ENCODE measurements at places on chromosomes 2 and 18.

DNA sequence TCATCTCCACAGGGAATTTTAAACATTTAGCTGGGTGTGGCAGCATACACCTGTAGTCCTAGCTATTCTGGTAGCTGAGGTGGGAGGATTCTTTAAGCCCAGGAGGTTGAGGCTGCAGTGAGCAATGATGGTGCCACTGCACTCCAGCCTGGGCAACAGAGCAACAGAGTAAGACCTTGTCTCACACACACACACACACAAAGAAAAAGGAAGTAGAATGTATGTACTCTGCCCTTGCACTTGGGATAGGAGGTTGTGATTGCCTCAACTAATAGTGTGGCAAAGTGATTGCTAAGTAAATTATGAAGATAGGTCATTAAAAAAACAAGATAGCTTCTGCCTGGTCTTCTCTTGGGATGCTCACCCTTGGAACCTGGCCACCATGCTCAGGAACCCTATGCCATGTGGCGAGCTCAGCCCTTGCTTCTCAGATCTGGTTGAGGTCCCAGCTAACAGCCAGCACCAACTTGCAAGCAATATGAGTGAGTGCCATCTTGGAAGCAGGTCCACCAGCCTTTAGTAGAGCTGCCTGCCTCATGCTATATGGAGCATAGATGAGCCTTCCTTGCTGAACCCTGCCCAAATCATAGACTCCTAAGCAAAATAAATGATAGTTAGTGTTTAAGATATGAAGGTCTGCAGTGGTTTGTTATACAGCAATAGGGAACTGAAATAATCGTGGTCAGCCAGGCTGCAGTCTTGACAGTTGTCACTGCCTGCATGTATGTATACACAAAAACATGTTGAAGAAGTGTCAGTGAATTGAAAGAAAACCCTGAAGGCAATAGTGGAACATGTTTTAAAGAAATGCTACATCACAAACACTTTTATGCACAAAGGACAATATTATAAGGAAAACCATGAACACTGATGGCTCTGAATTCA lies 30.1 kb upstream of the PNO1 start:
- no peak for DNase-seq

DNA sequence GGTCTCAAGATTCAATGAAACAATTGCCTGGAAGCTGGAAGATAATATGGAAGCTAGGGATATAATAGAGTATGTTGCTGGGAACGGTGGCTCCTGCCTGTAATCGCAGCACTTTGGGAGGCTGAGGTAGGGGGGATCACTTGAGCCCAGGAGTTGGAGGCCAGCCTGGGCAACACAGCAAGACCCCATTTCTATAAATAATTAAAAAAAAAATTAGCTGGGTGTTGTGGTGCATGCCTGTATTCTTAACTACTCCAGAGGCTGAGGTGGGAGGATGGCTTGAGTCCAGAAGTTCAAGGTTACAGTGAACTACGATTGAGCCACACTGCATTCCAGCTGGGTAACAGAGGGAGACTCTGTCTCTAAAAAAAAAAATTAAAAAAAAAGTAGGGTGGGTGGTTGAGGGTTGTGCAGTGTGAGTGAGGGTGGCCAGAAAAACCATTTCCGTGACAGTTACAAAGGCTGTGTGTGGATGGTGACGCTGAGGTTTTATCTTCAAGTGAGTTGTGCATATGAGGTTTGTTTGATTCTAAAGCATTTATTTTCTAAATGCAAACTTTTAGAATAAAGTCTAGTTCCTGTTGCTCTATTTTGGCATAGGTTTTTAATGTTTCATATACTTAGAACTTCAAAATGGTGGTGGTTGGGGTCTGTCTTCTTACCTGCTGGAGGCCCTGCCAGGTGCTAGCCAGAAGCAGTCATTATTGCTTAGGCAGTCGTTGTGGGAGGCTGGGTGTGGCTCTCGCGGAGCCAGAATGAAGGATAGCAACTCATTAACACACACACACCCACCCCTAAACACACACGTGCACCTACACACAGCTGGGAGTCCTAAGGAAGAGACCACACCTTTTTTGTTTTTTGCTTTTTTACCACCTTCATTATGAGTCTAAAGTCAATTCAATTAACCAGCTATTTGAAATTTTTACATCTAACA lies 4.7 kb upstream of the IL1R2 start:
- no peak for DNase-seq

DNA sequence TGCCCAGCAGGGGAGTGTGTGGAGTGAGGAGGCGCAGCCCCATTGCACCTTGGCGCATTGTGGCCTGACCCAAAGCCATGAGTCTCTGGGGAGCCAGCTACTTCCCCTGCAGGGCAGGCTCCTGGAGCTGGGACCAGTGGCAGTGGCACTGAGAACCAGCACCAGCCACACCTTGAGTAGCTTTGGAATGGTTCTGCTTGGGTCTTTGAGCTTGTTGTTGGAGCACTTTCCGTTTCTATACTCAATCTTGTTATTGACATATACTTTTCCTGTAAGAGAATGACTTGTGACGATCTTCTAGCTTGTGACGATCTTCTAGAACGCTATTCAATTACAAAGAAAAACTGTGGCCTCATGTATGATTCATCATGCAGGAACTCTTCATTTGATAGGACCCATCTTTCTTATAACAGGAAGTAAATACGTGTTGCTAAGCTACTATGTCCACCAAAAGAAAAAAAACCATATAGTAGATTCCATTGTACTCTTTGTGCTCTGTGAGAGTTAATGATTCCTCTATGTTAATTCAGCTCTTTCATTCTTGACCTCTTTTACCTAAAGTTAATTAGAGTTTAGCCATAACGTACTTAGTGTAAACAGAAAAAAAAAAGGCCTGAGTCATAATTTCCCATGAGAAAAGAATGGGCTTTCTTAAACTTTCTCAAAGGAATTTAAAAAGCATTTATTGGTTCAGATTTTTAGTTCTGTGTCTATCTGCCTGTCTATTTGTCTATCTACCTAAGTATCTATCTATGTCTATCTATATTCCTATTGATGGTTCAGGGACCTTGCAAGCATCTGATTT lies 113.1 kb downstream of the GATA6 start:
- DNase-seq, result no peak

GRCh38 chr18:6626457-6626856 lies 103.1 kb upstream of the ARHGAP28 start:
- no peak for DNase-seq

GRCh38 chr2:109030870-109031475 lies 42.0 kb upstream of the EDAR start:
- DNase-seq, result no peak

GRCh38 chr2:204628926-204629712 lies 83.8 kb downstream of the PARD3B start:
- DNase-seq, result no peak

DNA sequence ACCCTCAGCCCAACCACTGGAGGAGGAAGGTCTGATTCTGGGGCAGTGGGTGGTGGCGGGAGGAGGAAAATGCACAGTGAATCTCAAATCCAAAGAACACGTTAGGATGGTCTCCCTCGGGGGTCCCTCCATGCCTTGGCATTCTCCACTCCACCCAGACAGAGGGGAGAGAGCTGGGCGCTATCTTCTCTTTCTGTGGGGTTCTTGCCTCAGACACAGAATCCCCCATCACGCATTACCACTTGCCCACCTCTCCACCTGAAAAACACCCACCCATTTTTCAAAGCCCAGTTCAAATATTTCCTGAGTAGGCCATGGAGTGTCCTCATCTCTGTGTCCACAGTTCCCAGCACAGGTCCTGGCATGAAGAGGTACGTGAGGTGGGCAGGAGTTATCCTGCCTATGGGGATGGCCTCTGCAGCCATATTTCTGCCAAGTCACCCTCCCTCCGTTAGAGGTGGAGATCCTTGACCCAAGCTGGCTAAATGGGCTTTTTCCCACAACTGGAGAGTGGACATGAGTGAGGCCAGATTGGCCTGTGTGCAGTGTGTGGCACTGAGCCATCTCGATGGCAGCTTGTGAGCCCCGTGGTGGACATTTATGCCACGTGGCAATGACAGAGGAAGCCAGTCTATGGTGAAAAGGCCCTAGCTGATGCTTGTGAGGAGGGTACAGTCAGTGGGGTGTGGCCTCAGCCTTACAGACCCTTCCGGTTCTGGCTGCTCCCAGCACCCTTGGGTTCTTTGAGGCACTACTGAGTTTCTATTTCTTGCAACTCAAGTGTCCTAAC lies 9.5 kb upstream of the TEX261 start:
- no peak for DNase-seq

- peak; percentile 56 for DNase-seq
Observed at GRCh38 chr2:197920592-197921201, 116.3 kb downstream of the PLCL1 start.

GRCh38 chr18:36580266-36580665 lies 248.5 kb downstream of the TPGS2 start:
- no peak for DNase-seq

- DNase-seq, result peak; percentile 48
Observed at GRCh38 chr2:169452080-169452479, 27.2 kb upstream of the BBS5 start.

GRCh38 chr2:162731917-162732804 lies 106.4 kb downstream of the KCNH7 start:
- DNase-seq, result no peak

GRCh38 chr2:33458248-33458819 lies 18.1 kb upstream of the RASGRP3 start:
- DNase-seq, result no peak

GRCh38 chr2:68745006-68745405 lies 10.4 kb downstream of the ARHGAP25 start:
- no peak for DNase-seq

DNA sequence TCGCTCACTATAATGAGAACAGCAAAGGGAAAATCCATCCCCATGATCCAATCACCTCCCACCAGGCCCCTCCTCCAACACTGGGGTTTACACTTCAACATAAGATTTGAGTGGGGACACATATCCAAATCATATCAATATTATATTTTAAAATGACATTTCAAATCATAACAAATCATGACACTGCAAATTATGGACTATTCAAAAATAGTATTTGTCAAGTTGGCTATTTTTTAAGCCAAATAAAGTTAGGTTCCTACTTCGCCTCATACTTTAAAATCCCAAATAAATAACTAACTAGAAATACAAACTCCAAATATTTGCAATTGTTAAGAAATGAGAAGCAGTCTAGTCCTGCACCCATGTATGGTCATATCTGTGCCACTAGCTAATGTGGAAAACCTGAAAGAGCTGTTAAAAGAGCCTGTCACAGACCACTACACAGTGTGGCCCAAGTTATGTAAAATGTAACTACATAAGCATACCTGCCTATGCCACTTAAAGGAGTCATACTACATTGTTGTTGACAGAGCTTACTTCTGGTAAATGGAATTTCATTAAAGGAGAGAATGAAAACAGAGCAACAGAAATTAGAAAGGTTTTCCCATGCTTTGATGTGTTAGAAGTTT lies 334.7 kb upstream of the GULP1 start:
- DNase-seq, result no peak

DNA sequence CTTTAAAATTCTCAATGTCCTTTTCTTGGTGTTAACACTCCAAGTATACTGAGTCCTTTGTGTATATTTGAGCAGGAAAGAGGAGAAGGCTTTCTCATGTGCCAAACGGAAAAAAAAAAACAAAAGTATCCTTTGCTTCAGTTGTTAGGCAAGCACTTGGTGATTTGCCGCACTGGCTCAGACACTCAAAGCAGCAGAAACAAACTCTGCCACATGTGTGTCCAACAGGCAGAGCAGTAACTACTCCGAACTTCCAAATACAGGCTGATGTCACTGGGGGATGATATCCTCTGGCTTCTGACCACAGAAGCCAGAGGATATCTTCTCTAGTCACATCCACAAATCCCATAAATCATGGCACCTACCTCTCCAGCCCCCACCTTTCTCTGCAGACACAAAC lies 108.0 kb upstream of the SALL3 start:
- no peak for DNase-seq

- no peak for DNase-seq
Observed at GRCh38 chr18:22285361-22286140, 116.2 kb downstream of the GATA6 start.

GRCh38 chr2:125516496-125517109 lies 1139.4 kb upstream of the GYPC start:
- DNase-seq, result peak; percentile 0

- DNase-seq, result no peak
Observed at GRCh38 chr2:38948995-38949394, 59.3 kb downstream of the ARHGEF33 start.

GRCh38 chr18:63907664-63908063 lies at the start of gene SERPINB10:
SERPINB10 (plus strand) TSS chr18:63907958; CDS start chr18:63915511, 7,553 bp downstream.
- no peak for DNase-seq

- DNase-seq, result peak; percentile 84
Observed at GRCh38 chr18:55552526-55553189, 35.3 kb downstream of the TCF4 start.

- DNase-seq, result no peak
Observed at GRCh38 chr2:237597196-237598145, 6.9 kb upstream of the RAB17 start.

DNA sequence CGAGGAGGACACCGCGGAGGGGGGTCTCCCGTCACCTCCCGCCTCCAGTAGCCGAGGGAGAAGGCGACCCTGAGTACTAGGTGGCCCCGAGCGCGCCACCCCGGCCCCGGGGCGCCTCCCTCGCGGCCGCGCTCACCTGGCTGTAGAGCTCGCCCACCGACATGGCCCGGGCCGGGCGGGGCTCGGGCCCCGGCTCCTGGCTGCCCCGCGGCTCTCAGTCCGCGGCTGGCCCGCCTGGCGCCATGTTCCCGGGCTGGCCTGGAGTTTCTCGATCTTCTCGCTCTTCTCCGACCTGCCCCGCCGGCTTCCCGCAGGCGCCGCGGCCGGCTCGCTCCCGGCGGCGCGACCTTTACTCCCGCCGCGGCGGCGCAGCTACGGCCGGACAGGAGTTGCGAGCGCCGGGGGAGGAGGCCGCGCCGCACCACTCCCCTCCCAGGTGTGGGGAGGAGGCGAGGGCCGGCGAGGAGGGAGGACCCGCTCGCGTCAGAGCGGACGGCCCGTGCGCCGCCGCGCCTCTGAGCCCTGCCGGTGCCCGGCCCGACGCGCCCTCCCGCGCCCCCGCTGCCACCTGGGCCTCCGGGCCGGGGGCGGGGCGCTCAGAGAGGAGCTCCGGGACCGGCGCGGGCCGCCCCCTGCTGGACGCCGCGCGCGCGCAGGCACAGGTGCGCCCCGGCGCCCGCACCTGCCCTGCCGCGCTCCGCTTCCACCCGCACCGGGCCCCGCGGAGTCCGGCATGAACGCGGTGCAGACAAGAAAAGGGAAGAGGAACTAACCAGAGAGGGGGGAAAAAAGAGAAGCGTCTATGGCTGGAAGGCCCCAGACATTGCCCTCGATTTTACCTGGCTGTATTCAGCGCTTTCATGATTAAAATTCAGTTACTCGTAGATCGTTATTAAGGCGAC lies at the start of gene MYO5B:
Gene MYO5B (minus strand): TSS at position 517 of the 902 bp plus-strand sequence. CDS start 354 bp downstream, at position 163.
- DNase-seq, result peak; percentile 63

GRCh38 chr2:42841344-42841743 lies 49.0 kb upstream of the HAAO start:
- DNase-seq, result no peak

DNA sequence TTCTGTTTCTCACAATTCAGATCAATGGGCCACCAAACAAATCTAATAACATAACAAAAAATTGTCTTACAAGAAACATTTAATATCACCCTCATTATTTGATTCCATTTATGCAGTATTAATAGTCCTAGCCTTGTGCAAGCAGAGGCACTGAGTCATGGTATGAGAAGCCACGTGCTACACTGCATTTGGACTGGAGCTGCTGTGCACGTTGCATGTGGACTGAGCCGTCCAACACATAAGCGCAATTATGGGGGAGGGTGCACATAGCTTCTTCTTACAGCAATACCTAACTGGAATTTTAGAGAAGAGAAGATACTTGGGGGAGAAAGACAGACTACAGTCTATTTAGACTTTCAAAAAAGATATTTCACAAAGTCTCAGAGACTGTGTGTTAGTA lies 329.6 kb upstream of the ID2 start:
- no peak for DNase-seq

GRCh38 chr2:219161097-219161496 lies 482 bp upstream of the NHEJ1 start:
- DNase-seq, result no peak

- no peak for DNase-seq
Observed at GRCh38 chr2:197286805-197287595, 23.6 kb downstream of the ANKRD44 start.

Data from NCI-H1105 treated with DMSO at 0.1 percent for 48 hours (cell line).